Stimulated activated CD4-positive, alpha-beta T cell treated with anti-CD3 and anti-CD28 coated beads, TNF-alpha, amount 100 ng/mL, for 4 hours (primary cell): ENCODE measurements at places on chromosomes 4 and X.

DNA sequence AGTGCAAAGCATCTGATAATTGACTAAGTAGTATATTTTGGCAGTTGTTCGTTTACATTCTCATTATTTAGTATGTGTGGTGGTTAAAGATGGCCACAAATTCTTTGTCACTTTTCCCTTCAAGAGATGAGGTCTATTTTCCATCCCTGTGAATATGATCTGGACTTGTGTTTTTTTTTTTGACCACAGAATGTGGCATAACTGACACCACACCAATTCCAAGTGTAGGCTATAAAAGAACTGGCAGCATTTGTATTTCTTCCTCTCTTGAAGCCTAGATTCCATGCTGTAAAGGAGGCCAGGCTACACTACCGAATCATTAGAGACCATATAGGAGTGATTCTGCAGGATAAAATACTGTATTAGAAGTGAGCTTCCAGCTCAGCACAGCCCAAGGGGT is 596.6 kb downstream of the DMD start:
- DNase-seq: no peak

GRCh38 chr4:167185465-167185864 is 48.8 kb downstream of the SPOCK3 start:
- DNase-seq: no peak

GRCh38 chr4:110181890-110182289 is 16.5 kb downstream of the ELOVL6 start:
- DNase-seq: no peak

GRCh38 chrX:36908801-36909675 is 99.1 kb upstream of the FAM47C start:
- DNase-seq: no peak

DNA sequence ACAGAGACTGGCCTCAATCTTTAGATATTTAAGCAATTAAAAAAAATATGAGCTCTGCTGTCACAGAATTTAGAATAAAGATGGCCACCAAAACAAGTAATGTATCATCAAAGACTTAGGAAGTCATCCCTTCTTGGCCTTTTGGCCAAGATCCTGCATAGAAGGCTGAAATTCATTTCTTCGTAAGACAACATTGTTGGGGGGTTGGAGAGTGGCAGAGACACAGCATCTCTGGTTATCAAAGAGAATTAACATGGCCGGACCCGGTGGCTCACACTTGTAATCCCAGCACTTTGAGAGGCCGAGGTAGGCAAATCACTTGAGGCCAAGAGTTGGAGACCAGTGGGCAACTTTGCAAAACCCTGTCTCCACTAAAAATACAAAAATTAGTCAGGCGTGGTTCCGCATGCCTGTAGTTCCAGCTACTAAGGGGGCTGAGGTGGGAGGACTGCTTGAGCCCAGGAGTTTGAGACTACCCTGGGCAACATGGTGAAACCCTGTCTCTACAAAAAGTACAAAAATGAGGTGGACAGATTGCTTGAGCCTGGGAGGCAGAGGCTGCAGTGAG is 4.0 kb downstream of the PPM1K start:
- no peak for DNase-seq

DNA sequence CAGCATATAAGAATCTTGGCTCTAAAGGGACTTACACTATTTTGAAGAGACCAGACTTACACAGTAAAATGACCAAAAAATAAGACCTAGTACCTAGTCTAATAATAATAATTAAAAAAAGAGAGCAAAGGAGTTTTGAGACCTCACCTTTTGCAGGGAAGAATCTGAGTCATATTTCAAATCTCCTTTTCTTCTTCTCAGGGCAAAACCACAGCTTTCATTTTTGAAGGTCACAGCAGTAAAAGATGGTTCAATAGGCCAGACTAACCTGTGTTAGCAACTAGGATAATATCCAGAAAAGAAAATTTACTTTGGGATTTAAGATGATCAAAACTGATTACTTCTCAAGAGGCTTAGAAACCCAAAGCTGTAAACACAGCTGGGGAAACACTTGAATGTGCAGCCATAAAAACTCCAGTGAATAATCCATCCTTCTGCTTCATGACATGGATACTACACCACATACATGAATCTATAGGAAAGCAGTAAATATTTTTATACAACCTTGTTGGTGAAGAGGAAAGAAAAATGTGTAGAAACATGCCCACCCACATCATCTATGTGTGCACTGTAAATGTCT is 25.9 kb upstream of the LNX1 start:
- no peak for DNase-seq

GRCh38 chrX:16023790-16024734 is 99.3 kb upstream of the GRPR start:
- DNase-seq: no peak

- DNase-seq: no peak
Observed at GRCh38 chrX:3094261-3094660, 53.0 kb downstream of the ARSF start.

DNA sequence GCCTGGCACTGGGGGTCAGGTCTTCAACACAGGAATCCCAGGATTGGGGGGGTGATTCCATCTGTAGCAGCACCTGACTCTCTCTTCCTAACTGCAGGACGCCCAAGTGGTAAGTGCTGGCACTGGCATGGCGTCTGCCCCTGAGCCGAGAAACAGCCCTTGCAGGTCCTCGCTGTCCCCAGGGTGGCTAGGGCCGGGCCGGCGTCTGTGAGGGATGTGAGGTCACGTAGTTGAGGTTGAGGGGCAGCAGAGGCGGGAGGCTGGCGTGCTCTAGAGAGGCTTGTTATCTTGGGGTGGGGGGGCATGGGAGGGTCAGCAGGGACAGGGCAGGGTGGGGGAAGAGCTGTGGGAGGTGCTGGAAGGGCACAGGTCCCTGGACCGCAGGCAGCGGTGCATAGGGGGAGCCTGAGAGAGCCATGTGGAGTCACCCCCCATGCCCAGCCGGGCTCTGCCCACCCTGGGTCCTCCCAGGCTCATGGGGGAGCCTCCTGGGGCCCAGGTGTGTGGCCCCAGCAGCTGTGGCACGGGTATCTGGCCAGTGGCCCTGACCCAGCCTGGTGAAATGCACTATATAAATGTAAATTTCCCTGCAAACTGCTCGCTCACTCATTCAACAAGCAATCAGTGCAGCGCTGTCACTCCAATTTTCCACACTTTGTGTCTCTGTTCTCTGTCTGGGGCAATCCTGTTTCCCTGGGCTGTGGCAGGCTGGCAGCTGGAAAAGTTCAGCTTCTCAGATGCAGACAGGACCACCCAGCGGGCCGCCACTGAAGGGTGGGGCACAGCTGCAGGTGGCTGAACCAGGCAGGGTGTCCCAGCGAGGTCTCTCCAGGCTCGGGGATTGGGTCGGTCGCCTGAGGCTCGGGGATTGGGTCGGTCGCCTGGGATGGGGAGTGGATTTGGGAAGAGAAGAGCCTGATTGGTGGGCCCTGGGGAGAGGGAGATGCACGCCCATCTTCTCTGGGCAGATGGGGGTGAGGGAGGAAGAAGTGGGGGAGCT is 102.2 kb upstream of the NKX1-1 start:
- DNase-seq: no peak

DNA sequence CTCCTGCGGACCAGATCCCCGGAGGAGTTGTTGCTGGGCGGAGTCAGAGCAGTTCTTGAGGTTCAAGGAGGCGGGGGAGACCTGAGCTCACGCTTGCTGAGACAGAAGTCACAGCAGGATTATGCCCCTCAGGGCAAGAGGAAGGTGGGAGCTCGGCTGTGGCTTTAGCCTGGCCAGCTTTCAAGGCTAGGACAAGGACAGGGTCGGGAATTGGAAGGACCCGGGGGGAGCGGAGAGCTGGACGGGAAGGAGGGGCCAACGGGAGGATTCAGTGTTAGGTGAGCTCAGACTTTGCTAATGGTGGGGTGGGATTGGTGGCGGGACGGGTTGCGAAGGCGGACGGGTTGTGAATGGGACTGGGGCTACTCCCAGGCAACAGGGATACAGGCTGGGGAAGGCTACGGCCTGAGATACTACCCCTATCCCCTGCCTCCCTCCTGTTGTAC is at the start of gene RIBC1:
RIBC1 (plus strand) TSS at position 13 of the 446 bp plus-strand sequence. CDS start 3,404 bp downstream, outside the sequence.
- DNase-seq: no peak

- no peak for DNase-seq
Observed at GRCh38 chr4:47598896-47599295, 113.8 kb downstream of the ATP10D start.

DNA sequence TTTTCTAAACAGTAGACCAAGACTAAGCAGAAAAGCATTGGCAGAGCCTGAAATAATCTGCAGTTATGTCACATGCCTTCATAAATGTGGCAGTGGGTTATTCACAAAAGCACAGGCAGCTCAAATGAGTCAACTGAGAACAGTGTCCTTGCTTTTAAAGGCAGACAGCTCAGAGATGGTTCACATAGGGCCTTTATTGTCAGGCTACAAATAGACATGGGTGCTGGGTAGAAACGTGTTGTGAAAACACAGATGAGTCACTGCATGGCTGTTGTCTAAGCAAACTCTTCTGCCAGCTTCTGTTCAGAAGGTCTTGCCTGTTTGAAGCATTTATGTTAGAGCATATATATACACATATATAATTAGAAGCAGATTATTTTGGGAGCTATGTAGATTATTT is 118.0 kb downstream of the SLC4A4 start:
- DNase-seq: no peak

- DNase-seq: no peak
Observed at GRCh38 chrX:151228935-151229334, 52.6 kb downstream of the GPR50 start.

DNA sequence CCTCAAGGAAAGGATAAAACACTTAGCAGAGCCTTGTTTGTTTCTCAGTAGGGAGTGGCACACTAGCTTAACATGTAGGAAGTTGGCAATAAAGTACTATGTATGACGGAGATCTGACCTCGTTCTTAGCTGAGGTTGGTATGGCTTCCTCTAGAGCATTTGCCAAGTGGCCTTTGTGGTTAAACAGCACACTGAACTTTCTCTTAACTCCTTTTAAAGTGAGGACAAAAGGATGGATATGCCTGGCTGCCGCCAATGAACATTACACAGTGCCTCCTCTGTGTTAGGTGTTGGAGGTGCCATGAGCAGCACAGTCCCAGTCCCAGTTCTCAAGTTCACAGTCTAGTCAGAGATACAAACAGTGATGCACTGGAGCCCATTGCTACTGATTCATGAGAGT is 54.4 kb downstream of the VGLL1 start:
- DNase-seq: no peak

- DNase-seq: no peak
Observed at GRCh38 chrX:43176686-43177085, 398.7 kb upstream of the PPP1R2C start.

DNA sequence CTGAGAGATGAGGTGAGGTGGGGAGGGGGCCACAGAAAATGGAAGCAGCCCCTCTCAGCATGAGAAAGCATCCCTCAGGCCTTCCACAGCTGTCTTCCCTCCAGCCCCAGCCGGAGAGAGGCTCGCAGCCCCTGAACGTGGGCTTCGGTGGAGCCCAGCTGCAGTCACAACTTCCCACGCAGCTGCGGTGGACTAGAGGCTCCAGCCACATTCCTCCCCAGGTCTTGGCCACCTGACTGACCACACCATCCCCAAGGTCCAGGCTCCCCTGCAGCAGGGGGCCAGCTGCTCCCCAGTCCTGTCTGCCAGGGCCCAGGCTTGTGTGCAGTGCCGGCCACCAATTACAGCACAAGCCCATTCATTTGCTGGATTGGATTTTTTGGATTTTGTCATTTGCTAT is 212.3 kb upstream of the BCOR start:
- no peak for DNase-seq

GRCh38 chrX:9995855-9996339 is 28.7 kb downstream of the CLDN34 start:
- DNase-seq: peak; percentile 55

- no peak for DNase-seq
Observed at GRCh38 chrX:8684201-8684965, 47.6 kb downstream of the ANOS1 start.

DNA sequence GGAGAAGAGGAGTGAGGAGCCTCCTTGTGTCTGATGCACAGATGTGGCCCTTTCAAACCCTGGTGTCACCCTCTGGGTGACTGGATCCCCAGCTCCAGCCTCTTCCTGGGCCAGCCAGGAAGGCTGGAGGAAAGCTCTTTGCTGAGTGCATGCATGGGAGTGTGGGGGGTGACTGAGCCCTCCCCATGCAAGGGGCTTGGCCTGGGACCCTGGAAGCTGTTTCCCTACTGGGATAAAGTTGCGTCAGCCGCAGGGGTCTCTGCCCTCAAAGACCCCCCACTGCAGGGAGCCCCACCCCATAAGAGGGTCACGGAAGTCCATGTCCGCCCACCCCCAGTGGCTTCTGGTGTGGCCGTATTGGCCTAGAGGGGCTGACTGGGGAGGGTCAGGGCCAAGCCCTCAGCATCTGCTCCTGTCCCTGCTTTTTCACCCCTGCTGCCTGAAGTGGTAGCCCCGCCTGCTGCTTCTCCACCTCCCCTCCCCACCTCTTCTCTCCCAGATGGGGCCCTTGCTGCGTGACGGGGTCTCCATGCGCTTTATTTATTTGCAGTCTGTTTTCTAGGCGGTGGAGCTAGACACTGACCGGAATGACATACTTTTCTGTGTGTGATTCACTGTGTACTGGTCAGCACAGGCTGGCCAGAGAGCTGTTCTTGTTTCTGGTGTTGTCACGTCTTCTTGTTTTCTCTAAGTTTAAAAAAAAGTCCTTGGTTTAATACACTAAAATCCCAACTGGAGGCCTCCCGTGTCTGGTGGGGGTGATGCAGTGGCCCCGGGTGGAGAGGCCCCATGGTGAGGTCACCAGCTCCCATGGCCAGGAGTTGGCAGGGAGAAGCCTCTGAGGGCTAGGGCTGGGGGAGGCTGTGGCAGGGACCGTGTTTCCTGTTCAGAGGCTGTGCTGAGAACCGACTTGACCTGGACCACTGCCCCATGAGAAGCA is 3.6 kb downstream of the SMIM10L2A start:
- no peak for DNase-seq

- DNase-seq: no peak
Observed at GRCh38 chr4:48308901-48309300, 32.4 kb upstream of the SLAIN2 start.

DNA sequence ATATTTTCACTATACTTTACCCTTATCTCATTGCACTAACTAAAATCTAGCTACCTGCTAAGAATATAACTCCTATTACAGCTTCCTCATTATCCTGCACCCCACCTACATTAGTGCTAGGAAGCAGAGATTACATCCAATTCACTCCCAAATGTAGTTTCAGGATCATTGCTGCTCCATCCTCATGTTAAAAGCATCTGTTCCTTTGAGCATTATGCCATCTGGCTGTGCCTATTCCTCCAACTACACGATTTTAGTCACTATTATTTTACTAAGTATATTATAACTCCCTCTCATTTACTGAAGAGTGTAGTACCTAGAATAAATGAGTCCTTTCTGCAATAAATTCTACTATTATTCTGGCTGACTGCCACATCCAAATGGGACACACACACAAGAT is 1586.9 kb downstream of the TECRL start:
- DNase-seq: no peak
